ENCODE measurements at places on chromosomes 2 and 18. TPM values are rescaled to one million over a fixed set of nuclear protein-coding genes. Genes with fewer than 3 reads are reported as not detected.
A peak's percentile ranks its signal among the peaks of the same experiment; 100 is the strongest.

- H3K27ac ChIP-seq, result peak overlapping the region; percentile 64
- H3K4me1 ChIP-seq, result peaks cover 36% of the 10 kb centered on the region
- no peaks in the 10 kb centered on the region for H3K27me3 ChIP-seq
- DNase-seq, result peak; percentile 85
- no peak overlapping the region for H3K4me3 ChIP-seq
- H3K36me3 ChIP-seq, result no peaks in the 10 kb centered on the region
Measured at GRCh38 chr2:42961385-42961811, 169.0 kb upstream of the HAAO start.

GRCh38 chr2:170146784-170147183 is 31.2 kb upstream of the MYO3B start:
- no peak for DNase-seq
- H3K27ac ChIP-seq, result no peak overlapping the region
- no peaks in the 10 kb centered on the region for H3K36me3 ChIP-seq
- H3K4me1 ChIP-seq, result no peaks in the 10 kb centered on the region
- H3K27me3 ChIP-seq, result no peaks in the 10 kb centered on the region

GRCh38 chr2:201621293-201621999 is 21.9 kb downstream of the TMEM237 start:
- peak overlapping the region; percentile 27 for H3K27ac ChIP-seq
- H3K4me1 ChIP-seq, result no peaks in the 10 kb centered on the region
- no peak for DNase-seq
- H3K4me3 ChIP-seq, result no peak overlapping the region
- peaks cover 36% of the 10 kb centered on the region for H3K36me3 ChIP-seq

DNA sequence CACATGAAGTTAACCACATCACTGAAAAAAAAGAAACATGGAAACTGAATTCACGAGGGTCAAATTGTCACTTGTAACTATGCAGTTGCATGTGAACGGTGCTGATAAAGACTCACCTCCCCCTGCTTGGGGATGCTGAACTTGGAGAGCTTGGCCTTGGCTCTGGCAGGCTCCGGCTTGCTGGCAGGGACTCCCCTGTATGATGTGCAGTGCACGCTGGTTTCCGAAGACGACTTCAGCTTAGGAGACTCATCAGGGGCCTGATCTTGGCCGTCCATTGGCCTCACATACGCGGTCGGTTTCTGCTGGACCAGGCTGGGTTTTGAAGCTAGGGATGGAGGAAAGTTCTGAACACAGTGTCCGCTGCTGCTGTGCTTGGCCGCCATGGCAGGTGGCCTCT is 135.9 kb downstream of the AFF3 start:
- DNase-seq, result no peak
- H3K4me1 ChIP-seq, result no peaks in the 10 kb centered on the region
- peaks cover 12% of the 10 kb centered on the region for H3K27me3 ChIP-seq
- no peak overlapping the region for H3K4me3 ChIP-seq

GRCh38 chr18:2164644-2165550 is 406.4 kb downstream of the METTL4 start:
- no peak for DNase-seq
- no peaks in the 10 kb centered on the region for H3K36me3 ChIP-seq
- H3K27ac ChIP-seq, result no peak overlapping the region
- H3K4me3 ChIP-seq, result no peak overlapping the region

Gene ORC2
- total RNA-seq, result 7.1 TPM

Gene MOGAT1
- not detected for total RNA-seq

- H3K36me3 ChIP-seq, result no peaks in the 10 kb centered on the region
- no peak for DNase-seq
- H3K27ac ChIP-seq, result no peak overlapping the region
- no peaks in the 10 kb centered on the region for H3K27me3 ChIP-seq
- H3K4me1 ChIP-seq, result no peaks in the 10 kb centered on the region
Measured at GRCh38 chr2:113831161-113831560, 58.7 kb upstream of the ACTR3 start.

Gene PARD3B
- 4.8 TPM for total RNA-seq

- no peaks in the 10 kb centered on the region for H3K27me3 ChIP-seq
- no peaks in the 10 kb centered on the region for H3K36me3 ChIP-seq
- H3K27ac ChIP-seq, result no peak overlapping the region
- H3K4me3 ChIP-seq, result no peak overlapping the region
Measured at GRCh38 chr18:78689606-78690005, 290.0 kb upstream of the SALL3 start.
